Inflammatory macrophage treated with lipopolysaccharide for 4 hours (primary cell): ENCODE measurements at places on chromosomes 2 and 18.
A peak's percentile ranks its signal among the peaks of the same experiment; 100 is the strongest.

GRCh38 chr2:218831378-218831990, at the start of gene PRKAG3:
Gene PRKAG3 (minus strand): TSS chr2:218831803.
- DNase-seq, result no peak

DNA sequence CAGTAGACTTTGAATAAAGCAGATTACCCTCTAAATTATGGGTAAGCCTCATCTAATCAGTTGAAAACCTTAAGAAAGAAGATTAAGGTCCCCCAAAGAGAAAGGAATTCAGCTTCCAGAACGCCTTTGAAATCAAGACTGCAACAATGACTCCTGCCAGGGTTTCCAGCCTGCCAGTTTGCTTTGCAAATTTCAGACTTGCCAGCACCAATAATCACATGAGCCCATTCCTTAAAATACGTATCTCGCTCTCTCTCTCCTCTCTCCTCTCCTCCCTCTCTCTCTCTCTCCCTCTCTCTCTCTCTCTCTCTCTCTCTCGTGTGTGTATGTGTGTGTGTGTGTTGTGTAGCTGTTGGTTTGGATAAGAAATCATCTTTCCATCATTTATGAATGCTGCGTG, 184.2 kb downstream of the PDE1A start:
- DNase-seq, result no peak

DNA sequence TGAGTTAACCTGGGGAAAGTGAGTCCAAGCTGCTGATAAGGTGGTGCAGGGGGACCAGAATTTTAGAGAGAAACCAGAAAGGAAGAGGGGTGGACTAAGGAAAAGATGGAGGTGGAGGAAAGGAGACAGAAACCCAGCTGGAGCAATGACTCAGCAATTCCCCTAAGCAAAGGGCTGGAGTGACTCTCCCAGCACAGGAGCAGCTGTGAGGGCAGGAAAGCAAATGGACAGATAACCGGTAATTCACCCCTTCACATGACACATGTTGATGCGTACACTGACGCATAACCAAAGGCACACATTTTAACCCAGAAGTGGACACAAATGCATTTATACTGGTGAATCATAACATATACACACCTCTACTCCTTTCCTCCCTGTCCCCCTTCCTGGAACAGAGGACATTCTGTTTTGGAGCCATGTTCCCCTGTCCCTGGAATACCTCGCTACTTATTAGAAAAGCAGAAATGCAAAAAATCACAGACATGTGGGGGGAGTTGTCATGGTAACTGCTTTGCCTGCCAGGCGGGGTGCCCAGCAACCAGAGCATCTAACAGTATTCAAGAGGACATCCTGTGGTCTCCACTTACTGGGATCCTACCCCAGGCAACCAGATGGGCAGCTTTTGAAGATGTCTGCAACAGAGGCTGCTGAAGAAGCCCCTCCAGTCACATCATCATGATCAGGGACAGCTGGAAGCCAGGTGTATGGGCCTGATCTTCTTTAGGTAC, 4.7 kb downstream of the CDK5R2 start:
- DNase-seq, result no peak

GRCh38 chr2:59594671-59595222, 958.7 kb downstream of the BCL11A start:
- peak; percentile 29 for DNase-seq

DNA sequence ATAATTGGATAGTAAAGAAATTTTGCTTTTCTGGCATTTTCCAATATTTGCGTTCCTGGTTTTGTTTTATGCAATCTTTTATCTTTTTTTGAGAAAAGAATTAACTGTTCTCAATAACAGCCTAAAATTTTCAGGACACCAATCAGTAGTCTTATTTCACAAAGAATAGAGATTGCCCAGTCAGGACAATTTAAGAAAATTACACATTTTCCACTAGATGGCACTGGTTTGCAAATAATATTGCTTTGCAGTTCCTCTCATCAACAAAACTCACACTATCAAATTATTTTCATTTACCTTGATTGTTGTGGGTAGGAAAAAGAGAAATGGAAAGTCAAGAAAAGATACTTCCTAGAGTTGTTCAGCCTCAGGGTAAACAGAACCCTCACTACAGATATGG, 2.4 kb upstream of the RBM45 start:
- DNase-seq, result peak; percentile 65

- DNase-seq, result no peak
Observed at GRCh38 chr2:171334171-171334570, 99.6 kb downstream of the METTL8 start.

DNA sequence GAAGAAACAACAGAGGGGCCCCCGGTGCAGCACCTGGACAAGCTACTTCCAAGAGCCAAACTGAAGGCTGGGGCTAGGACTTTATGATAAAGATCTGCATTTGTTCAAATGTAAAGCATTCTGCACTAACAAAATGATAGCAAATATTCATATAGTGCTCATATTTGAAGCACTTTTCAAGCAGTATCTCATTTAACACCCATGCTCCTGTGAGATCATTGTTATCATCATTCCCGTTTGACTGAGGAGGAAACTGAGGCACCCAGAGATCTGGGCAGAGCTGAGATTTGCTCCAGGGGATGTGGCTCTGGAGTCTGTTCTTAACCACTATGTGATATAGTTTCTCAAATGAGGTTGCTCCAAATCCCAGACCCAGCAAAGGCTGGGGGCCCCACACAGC, 9.8 kb downstream of the KCTD1 start:
- DNase-seq, result no peak

- DNase-seq, result no peak
Observed at GRCh38 chr2:76050196-76050595, 339.5 kb upstream of the GCFC2 start.

DNA sequence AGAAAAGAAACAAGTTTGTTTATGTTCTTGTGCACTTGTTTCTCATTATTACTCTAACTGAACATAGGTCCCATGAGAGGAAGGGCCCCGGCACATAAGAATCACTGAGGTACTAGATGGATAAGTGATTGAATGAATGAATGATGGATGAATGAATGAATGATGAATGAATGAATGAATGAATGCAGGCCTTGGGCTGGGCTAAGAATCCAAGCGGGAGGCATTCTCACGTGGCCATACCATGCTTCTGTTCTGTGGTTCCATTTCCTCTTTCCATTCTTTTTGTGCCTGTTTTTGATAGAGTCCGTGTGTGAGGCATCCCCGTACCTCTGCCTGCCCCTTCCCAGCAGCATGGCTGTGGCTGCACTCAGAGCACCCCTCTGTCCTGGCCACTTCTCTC, 94.8 kb downstream of the SH3BP4 start:
- DNase-seq, result peak; percentile 34

DNA sequence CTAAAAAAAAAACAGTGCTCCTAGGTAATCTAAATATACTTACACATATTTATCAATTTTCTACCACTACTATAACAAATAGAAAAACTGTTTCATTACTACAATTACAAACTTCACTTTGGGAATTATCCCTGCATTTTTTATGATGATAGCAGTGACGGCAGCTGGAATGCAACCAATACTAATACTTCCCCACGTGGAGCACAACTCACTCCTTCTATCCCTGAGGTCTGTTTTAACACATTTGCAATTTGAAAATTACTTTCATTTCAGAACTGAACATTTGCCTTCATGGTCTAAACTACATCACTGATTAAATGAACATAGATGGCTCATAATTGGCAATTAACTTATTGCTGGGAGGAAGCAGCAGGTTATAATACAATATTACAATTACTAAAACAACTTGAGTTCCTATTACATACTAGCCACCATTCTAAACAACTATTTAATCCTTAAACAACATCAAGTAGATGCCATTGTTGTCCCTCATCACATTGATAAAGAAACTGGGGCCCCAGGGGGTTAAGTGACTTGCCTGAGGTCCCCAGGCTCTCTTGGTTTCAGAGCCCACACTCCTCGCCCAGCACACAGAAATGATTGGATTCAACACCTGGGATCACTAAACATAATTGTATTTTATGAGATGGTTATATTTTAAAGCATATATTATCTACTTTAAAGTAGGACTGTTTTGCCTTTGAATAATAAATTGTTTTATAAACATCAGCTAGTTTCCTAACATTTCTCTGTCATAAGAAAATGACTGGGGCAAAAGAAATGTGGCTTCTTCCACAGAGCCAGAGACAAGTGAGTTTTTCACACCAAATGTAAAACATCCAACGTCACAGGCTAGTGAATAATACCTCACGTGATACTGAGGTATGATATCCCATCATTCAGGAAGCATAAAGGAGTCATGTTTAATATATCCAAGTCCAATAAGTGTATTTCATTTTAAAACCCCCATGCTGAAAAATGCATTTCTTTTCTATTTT, 6.2 kb downstream of the COLEC12 start:
- DNase-seq, result peak; percentile 14

GRCh38 chr2:121998751-121999150, 243.3 kb downstream of the TSN start:
- no peak for DNase-seq

- DNase-seq, result no peak
Observed at GRCh38 chr2:210626849-210627248, 70.5 kb downstream of the CPS1 start.

- no peak for DNase-seq
Observed at GRCh38 chr18:57208047-57208446, 61.2 kb downstream of the BOD1L2 start.

DNA sequence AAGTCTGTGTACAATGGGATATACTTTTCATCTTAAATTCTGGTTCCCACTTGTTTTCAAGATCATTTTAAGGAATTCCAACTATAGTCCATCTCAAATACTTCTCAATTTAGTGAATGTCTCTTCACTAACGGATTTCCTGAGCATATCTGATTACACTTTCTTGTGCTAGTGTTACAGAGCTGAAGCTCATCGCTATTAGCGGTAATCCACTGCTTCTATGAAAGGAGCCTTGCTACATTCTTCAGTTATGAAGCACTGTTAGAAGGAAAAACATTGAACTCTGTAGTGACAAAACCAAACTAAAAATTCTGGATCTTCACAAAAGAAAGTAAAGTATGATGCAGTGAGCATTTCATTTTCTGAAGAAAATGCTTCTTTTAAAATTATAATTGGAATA, 72.0 kb downstream of the AGPS start:
- DNase-seq, result no peak

DNA sequence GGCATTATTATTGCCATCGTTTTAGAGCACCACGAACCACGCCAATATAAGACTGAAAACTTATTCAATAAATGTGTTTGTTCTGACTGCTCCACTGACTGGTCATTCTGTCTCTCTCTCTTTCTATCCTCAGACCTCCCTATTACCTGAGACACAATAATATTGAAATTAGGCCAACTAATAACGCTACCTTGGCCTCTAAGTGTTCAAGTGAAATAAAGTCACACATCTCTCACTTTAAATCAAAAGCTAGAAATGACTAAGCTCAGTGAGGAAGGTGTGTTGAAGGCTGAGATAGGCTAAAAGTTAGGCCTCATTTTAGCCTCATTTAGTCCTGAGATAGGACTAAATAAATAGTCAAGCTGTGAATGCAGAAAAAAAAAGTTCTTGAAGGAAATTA, 38.8 kb downstream of the G6PC2 start:
- no peak for DNase-seq

DNA sequence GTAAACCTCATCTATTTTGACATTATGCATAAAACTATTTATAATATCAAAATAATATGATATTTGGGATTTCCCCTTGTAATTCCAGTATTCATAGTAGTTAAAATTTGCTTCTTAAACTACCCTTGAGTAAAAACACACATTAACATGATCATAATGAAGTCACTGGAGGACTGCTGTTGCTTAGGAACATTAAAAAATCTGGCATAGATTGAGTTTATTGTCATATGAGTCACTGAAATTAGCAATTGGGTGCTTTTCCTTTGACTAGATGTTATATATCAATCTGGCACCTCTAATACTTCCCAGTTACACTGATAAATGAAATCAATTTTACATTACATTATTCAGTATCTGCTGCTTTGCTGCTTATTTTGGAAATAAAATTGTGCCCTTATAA, 57.0 kb upstream of the ZC3H15 start:
- DNase-seq, result no peak

GRCh38 chr2:239936838-239937581, 88.1 kb downstream of the NDUFA10 start:
- peak; percentile 87 for DNase-seq

DNA sequence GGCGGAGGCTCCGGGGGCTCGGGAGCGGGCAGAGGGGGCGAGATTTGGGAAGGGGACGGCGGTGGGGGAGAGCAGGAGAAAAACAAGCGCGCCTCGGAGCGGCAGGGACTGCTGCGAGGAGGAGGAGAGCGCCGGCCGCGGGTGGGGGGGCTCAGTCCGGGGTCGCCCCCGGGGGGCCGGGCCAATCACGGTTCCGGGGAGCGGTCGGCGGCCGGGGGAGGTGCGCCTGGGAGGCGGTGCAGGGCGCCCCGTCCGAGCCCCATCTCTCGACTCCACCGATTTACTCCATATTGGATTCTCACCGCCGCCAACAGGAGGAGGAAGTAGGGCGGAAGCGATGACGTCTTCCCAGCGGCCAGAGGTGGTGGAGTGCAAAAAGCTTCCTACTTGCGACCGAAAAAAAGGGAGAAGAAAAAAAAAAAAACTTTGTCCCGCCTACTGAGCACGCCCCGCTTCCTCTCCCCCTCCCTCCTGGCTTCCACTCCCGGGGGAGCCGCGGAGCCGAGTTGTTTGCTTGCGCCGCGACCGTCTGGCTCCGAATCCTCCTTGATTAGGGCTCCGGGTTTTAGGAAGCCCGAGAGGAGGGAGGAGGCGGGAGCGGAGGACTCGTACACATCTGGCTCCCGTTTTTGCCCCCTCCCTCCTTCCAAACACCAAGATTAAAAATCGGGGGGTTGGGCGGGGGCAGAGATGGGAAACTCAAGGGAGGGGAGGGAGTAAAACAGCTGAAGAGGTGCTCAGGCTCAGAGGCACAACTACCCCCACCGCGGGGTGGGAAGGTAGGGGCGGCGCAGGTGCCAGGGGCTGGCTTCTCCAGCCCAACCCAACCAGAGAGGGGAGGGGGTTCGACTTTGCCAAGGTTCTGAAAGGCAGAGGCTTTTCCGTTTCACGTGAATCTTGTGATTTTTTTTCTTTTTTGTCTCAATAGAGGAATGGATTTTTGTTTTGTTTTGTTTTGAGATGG, at the start of gene SPRED2:
Gene SPRED2, minus strand, starts transcription at position 373 of the 964 bp plus-strand sequence. CDS start 612 bp downstream, outside the sequence.
- peak; percentile 95 for DNase-seq

DNA sequence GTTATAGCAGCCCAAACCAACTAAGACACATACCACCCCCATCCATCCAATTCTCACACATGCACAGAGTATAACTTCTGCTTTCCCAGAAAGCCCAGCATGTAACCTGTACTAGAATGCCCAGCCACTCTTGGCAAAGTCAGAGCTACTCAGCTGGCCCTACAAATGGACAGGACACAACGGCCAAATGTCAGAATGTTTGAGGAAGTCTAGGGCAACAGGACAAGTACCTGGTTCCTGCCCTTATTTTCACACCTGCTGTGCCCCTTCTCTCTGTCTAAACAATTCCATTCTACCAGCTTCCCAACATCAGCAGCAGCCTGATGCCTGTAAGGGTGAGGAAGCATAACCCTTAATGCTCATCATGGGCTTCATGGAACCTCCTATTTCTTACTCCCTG, 15.1 kb upstream of the BZW1 start:
- no peak for DNase-seq
